Natural killer cell treated with Interleukin-12 subunit alpha and Interleukin-12 subunit beta and Interleukin-15 and Interleukin-18, amount 100 ng/mL, for 72 hours (primary cell): ENCODE measurements at places on chromosomes 6 and 20.

- no peak for DNase-seq
These were observed 594 bp upstream of the CDKN1A start for GRCh38 chr6:36677753-36678487.

GRCh38 chr6:71197780-71198179, 90.8 kb upstream of the OGFRL1 start:
- no peak for DNase-seq

DNA sequence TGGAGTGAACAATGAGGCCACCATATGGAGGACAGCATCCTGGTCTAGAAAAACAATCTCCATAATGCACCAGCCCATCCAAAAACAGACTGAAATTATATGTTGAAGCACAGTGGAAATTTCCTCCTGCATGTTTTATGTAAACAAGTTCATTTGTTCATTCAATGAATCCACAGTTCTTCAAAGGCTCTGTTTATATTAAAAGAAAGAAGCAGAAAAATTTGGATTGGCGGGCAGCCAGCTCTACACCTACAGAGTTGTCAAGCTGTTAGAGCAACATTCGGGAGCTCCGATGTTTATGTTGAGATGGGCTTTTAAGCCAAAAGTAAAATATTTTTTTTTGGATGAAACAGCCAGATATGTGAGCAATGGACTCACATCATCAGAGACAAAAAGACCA, 395.3 kb upstream of the SULF2 start:
- no peak for DNase-seq

DNA sequence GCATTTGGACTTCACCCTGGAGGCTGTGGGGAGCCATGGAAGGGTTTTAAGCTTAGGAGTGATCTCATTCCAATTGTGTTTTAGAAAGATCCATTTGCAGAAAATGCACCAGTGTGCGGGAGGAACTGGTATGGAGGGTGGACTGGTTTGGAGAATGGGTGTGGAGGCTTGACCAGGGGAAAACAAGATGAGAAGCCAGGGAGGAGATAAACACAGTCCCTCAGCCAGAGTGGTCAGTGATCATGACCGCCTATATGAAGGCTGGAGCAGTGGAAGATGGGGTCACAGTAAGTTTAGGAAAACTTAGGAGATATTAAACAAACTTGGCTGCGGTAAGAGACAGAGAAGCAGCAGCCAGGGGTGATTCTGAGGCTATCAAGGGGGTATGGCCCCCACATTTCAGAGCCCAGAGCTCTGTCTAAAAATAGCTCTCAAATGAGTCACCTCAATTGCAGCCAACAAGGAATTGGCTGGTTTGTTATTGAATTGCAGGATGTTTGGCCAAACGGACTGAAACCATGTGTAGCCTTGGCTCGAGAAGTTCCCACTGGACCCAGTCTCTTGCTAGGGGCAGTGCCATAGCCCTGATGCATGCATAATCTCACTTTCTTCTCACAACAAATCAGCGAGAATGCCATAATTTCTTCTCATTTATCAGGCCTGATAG, 159.9 kb upstream of the TOP1 start:
- no peak for DNase-seq

- DNase-seq = no peak
These were observed 4.6 kb downstream of the FOXQ1 start for GRCh38 chr6:1316489-1316971.

- DNase-seq = peak; percentile 82
These were observed 1.0 kb upstream of the DDAH2 start for GRCh38 chr6:31729979-31730630.

GRCh38 chr6:21522143-21522747, 71.3 kb upstream of the SOX4 start:
- DNase-seq = no peak

DNA sequence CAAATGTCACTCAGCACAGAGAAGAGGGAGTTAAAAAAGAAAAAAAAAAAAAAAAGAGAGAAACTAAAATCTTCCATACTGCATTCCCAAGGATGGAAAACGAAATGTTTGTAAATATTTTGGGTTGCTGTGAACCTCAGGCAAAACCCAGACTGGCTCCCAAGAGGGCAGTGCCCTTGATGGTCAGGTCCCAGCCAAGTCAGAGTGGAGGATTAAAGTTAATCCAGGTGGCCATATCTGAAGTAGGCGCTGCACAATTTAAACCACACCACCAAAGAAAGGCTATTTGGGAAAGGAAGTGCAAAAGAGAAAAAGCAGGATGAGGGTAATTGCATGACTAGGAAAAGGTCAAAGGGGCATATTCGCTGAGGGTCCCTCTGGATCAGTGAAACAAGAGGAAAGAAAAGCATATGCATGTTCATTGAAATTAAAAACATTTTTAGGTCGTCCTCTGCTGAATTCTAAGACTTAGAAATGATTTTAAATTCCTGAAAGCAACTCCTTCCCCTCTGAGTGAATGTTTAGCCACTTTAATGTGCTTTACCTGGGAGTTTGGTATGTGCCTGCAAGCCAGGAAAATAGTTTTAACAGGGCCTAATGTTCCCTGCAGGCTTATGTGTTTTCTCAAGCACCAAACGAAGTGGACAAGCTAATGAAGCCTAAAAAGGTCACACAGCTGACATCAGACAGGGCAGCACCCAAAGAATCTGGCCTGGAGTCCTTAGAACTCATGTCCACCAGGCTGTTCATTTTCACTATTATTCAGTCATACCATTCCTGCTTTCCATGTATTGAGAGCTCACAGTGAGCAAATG, 159.1 kb downstream of the HACE1 start:
- no peak for DNase-seq

GRCh38 chr6:52415917-52416628, 4.1 kb upstream of the EFHC1 start:
- no peak for DNase-seq

DNA sequence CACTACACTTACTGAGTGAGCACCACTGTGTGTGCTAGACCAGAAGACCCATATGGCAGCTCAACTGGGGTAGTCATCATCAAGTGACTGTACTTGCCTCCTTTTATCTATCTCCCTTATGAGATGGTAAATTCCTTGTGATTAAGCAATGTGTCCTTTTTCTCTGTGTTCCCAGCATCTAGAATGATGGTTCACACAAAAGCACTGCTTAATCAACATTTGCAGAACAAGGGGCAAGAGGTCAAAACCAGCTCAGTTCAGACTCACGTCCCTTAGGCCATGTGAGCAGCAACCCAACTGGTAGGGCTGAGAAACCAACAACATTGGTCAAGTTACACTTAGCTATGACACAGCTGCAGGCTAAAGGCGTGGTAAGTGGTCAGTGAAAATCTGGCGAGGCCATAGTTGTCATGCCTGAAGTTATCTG, 10.0 kb downstream of the TRAM2 start:
- DNase-seq = no peak

DNA sequence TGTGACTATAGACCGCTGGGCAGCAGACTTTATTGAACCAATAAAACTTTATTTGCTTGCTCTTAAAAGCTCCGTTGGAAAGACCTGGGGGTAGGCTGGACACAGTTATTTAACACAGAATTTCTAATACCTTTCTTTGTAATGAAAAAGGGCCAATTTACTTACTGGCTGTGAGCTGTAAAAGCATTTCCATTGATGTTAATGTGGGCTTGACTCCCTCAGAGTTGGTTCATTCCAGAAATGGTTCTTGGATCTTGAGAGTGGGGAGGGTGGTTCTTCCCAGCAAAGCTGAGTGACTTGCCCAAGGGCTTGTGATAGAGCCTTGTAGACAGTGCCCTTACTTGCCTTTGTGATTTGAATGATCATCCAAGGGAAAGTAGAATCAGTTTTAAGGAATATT, 100.6 kb downstream of the SOX4 start:
- DNase-seq = no peak

DNA sequence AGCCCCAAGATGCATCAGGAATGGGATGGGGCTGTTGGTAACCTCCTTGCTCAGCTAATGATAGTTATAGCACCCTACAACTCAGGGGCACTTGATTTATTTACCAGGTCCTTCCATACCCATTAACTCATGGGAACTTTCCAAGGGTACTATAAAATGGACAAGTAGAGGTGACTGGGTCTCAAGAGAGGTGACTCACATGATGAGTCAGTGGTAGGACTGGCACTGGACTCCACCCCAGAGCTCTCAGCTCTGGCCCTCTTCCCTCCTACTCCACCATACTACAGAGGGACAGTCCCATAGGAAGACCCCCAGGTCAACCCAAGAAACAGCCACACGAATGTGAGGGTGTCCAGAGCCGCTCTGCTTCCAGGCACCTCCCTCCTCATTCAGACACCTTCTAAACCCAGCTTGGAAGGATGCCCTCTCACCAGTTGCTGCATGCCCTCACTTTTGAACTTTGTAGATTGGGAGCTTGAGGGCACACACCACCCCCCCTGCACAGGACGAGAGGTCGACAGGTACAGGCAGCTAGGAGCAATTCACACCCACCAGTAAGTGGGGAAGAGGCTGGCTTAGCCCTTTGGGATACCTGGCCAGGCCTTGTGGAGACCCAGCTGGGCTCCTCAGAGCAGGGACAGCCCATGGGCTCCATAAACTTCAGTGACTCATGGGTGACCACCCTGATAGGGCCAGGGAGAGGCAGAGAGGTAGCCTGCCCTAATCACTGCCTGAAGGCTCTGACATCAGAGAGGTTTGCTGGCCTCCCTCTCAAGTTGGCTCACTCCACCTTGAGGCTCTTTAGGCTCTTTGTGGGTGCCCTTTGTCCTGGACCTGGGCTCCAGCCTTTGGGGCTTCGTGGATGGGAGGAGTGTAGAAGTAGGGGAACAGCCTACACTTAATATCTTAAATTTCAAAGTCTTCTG, 81.6 kb upstream of the MLN start:
- DNase-seq = no peak

DNA sequence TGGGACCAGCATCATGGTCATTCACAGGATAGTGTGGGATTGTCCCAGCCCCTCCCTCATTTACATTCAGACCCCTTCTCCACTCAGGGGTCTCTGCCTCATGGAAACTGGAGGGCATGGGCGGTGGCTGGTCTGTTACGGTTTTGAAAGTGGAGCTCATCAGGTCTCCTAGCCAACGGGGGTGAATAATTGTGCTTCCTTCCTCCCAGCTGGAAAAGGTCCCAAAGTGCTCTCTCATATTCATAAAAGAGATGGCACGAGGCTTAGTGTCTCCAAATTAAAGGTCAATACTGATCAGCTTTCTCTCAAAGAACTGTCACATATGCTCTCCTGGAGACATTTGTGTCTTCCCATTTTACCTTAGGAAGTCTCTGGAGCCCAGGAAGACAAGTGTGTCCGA, 19.9 kb downstream of the JARID2 start:
- no peak for DNase-seq

DNA sequence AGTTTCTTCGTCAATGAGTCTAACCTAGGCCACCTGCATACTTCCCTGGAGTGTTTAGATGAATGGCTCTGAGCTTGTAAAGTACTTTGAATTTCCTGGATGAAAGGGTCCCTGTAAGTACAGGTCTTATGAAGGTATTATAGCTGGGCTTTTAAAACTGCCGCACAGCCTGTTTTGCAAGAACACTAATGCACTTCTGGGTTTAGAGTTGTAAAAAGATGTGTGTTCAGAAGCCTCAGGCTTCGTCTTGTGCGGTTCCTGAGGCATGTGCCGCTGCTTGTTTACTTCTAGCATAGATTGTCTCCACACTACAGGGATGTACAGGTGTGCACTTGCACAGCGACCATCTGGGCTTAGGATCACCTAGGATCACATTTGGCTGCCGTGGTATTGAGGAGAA, 324.5 kb downstream of the SOX4 start:
- DNase-seq = no peak

DNA sequence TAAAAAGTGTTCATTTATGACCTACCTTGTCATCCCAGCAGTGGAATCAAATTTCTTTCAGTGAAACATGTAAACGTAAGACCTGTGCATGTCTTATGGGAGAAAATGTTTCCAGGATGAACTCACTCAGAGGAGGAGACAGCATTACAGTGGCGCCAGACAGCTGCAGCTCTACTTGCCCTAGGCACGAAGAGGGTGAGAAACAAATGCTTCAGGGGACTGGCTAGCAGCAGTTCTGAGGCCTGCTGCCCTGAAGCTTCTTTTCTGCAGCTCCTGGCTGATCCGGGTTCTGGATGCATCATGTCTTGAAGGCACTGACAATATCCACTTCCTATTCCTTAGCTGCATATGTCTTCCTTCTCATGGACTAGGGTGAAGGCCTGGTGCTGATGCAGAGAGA, 120.2 kb downstream of the QRSL1 start:
- DNase-seq = no peak

DNA sequence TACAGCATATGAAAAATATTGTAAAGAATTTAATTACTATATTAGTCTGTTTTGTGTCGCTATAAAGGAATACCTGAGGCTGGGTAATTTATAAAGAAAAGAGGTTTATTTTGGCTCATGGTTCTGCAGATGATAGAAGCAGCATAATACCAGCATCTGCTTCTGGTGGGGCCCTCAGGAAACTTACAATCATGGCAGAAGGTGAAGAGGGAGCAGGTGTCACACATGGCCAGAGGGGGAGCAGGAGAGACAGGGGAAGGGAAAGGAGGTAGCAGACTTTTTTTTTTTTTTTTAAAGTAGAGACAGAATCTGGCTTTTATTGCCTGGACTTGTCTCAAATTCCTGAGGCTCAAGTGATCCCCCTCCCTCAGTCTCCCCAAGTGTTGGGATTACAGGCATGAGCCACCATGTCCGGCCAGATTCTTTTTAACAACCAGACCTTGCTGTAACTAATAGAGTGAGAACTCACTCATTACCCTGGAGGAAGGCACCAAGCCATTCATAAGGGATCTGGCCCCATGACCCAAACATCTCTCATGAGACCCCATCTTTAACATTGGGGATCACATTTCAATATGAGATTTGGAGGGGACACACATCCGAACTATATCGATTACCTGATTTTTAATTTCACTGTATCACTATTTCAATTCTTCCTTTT, 64.6 kb downstream of the MAN1A1 start:
- DNase-seq = no peak

GRCh38 chr6:108559097-108559883, 1.4 kb upstream of the FOXO3 start:
- DNase-seq = peak; percentile 91

DNA sequence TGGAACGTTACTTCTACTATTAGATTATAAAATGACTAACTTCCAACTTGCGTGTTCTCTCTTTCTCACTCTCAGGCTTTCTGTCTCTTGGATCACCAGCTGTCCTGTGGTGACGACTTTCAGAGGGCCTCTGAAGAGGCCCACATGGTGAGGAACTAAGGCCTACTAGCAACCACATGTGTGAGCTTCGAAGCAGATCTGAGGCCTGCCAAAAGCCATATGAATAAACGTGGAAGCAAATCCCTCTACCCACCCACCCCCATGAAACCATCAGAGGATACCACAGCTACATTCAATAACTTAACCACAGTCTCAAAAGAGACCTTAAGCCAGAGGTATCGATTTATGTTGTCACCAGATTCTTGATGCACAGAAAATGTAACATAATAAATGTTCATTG, 13.5 kb upstream of the BMP5 start:
- DNase-seq = no peak

DNA sequence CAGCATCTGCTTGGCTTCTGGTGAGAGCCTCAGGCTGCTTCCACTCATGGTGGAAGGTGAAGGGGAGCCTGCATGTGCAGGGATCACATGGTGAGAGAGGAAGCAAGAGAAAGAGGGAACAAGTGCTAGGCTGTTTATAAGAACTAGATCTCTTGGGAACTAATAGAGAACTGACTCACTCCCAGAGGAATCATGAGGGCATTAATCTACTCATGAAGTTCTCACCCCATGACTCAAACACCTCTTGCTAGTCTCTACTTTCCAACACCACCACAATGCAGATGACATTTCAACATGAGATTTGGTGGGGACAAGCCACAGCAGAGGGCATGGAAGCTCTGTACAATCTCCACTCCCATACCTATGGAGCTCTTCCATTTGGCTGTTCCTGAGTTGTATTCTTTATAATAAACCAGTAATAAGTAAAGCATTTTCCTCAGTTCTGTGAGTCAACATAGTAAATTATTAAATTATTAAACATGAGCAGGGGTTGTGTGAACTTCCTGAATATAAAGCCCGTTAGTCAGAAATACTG, 524.1 kb upstream of the NRSN1 start:
- no peak for DNase-seq
